Mesenteric fat pad (tissue), 1 donor: ENCODE measurements at places on chromosomes 5 and 9. TPM values are rescaled to one million over a fixed set of nuclear protein-coding genes. Genes with fewer than 3 reads are reported as not detected.

Gene ARHGEF39
- 0.58 TPM for total RNA-seq

Gene SYK
- total RNA-seq = 26.7 TPM

Gene TRIO
- 145 TPM for total RNA-seq

Gene TMEM215
- not detected for total RNA-seq

Gene MAT2B
- 34.3 TPM for total RNA-seq

Gene PTGDS
- 249 TPM for total RNA-seq

Gene HSDL2
- total RNA-seq = 90.0 TPM

Gene FAM151B
- 4.0 TPM for total RNA-seq

- no peak for DNase-seq
These were observed 188.5 kb downstream of the CACNA1B start for GRCh38 chr9:138066049-138066448.

DNA sequence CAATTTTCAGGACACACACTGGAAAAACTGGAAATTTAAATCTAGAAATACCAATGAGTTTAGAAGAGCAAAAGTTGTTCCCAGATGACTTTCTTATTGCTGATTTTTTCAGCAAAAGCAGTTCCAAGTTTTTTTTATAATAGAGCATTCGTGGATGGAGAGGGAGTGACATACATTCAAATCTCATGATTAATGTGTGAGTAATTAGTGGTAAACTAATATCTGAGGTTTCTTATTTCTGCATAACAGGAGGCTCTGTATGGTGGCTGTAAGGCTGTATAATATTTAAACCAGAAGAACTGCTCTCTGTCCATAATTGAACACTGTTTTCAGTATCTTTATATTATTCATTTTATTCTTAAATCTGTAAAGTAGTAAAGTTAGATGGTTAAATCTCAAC is 25.8 kb downstream of the LYSMD3 start:
- DNase-seq = no peak

DNA sequence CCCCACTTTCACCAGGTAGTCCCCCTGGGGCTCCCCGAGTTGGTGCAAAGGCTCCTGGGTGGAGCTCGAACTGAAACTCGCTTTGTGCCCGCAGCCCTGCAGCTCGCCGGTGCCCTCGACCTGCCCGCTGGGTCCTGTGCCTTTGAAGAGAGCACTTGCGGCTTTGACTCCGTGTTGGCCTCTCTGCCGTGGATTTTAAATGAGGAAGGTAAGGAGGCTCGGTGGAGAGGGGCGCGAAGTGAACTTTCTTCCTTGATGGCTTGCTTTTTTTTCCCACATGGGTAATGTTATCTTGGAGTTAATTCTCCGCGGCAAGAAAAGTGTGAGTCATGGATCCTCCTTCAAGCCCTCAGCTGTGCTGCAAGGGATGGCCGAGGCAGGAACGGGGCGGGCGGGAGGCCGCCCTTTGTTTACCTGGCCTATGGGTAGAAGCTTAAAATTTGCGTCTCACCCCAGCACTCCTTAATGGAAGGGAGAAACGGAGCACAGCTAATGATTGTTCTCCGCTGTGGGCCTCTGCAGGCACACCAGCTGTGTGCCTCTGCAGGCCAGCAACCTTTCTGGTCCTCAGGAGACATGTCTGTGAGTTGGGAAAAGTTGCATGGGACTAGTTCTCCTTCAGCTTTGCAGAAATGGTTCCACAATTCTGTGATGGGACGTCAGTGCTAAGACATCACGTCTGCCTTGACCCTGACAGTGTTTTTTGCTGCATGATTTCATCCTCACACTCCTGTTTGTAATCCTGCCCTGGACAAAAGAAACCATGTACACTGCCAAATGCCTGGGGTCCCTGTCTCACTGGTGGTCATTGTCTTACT is 1.1 kb downstream of the MAMDC2 start:
- no peak for DNase-seq

DNA sequence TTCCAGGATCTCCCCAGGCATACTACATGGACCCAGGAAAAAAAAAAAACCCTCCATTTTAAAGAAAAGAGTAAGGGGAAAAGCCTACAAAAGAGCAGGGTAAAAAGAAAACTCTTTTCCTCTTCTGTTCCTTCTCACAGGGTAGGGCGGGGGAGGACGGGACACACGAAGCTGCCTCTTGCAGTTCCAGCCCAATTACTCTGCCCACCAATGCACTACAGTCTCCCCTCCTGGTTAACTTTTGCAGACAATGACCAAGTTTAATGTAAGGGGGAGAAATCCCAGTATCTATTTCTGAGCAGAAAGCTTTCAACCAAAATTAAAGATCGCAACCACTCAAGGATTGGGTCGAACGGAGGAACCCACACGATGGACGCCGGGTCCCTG is 1.3 kb downstream of the BRD3 start:
- DNase-seq = no peak

DNA sequence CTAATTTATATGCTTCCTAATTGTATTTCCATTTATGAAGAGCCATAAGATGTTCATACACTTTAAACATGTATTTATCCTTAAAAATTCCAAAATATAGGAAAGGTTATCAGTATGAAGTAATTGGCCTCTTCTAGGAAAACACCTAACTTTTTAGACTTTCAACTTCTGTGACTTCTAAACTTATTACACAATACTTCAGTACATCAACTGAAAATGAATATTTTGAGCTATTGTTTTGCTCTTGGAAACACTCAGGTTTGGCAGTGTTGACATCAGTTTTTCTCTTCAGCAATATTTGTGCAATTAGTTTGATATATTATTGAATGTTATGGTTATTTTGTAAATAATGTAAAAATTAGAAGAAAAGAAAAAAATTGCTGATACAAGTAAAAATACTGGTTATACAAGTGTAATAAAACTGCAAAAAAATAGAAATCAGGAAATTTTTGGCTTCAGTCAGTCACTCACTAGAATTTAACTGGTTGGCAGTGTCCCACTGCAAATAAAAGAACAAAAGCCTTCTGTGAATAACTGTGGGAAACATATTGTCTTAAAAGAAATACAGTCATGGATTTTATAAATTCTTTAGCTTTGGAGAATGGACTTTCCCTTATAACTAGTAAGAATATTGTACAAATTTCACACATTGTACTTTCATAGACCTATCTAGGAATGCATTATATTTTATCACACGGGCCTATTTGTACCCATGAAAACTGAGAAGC is 635.9 kb downstream of the TLE1 start:
- no peak for DNase-seq

DNA sequence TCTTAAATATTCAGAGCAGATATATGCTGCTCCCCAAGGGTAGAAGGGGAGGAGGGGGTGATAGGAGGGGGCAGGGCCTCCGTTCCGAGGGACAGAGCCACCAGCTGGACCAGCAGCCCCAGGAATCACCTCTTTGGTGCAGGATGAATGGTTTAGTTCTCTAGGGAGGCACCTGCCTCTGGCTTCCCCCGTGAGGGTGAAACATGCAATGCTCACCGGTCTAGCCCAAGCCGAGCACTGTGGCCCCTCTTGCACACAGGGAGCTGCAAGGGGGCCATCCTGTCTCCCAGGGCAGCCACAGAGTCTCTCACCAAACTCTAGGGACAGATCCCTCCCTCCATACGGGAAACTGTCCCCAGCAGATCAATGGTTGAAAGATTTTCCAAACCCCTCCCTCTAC is 163.7 kb downstream of the DAB2IP start:
- peak; percentile 67 for DNase-seq

GRCh38 chr9:33272061-33272460 is 7.2 kb downstream of the CHMP5 start:
- no peak for DNase-seq

DNA sequence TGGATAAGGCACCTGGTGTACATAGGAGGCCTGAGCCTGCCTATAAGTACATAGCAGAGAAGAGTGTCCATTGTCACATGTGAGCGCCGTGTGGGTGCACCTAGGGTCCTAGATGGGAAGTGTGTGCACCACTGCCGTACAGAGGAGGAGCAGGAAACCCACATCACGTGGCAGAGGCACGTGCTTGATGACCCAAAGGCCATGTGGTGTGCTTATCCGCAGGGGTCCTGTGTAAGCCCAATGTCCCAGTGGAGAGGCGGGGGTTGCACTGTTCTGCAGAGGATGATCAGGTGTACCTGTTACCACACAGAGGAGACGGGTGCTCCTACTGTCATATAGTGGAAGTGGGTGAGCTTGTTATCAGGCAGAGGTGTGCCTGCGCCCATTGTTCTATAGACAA is 354.1 kb upstream of the IRX2 start:
- no peak for DNase-seq
